LHCN-M2 (cell line): ENCODE measurements at places on chromosomes 4 and X.

GRCh38 chr4:66219401-66219800 is 549.1 kb upstream of the EPHA5 start:
- no peak for DNase-seq

GRCh38 chr4:7559741-7560395 is 125.1 kb upstream of the PSAPL1 start:
- DNase-seq = no peak

DNA sequence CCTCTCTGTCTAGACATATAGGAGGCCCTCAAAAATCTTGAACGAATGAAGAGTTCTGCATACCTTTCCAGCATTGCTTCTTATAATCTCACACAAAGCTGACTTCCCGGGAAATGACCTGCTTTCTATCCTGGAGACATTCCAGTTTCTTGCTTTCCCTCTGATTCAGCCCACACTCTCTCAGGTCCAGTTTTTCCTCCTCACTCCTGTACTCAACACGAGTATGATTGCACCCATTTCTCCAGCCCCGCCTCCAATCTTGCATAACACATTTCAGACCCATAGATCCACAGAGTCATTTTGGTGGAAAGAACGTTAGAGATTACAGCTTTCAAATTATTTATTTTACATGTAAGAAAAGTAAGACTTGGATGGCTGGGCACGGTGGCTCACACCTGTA is 127.5 kb upstream of the TLR3 start:
- no peak for DNase-seq

DNA sequence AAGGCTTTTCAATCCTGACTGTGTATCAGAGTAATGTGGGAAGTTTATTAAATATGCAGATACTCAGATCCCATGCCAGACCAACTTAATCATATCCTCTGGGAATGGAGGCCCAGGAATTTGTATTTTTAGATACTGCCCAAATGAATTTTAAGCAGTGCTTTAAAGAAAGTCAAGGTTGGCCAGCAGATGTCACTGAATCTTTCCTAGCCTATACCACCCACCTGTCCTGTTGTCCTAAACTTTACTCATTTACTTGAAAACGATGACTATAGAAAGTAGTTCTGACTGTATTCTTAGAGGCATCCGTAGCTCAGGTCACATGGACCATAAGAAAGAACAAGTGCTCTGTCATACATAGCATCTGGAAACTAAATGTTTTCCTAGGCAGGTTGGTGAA is 79.9 kb downstream of the AMOT start:
- no peak for DNase-seq

GRCh38 chr4:110196871-110197528 is 1.4 kb downstream of the ELOVL6 start:
- peak; percentile 50 for DNase-seq

DNA sequence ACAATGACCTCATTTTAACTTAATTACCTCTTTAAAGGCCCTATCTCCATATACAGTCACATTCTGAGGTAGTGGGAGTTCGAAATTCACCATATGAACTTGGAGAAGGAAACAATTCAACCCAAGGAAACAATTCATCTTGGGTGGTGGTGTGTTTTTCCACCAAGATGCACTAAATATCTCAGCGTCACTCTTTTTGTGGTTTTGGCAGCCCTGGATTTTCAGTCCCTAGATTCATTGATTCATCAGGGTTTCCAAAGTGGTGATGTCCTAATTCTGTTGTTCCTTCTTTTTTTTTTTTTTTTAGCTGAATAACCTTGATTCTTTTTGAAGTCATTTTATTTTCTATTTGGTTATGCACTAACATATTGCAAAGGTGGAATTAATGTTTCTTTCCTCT is 162.6 kb upstream of the RAPGEF2 start:
- DNase-seq = no peak

DNA sequence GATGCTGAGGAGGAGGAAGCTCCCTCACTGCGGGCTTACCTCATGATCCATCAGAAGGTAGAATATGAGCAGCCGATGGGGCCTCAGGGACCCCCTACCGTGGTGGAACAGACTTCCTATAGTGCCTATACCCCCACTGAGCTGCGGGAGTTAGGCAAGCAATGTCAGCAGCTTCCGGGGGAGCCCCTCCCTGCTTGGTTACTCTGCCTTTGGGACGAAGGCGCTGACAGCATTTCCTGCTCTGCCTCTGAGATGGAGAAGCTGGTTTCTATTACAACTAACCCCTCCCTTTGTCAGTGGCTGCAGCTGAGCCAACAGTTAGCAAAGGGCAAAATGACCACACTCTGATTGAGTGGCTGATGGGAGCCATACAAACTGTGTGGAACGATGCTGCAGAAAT is 430.7 kb downstream of the IDS start:
- peak; percentile 21 for DNase-seq

DNA sequence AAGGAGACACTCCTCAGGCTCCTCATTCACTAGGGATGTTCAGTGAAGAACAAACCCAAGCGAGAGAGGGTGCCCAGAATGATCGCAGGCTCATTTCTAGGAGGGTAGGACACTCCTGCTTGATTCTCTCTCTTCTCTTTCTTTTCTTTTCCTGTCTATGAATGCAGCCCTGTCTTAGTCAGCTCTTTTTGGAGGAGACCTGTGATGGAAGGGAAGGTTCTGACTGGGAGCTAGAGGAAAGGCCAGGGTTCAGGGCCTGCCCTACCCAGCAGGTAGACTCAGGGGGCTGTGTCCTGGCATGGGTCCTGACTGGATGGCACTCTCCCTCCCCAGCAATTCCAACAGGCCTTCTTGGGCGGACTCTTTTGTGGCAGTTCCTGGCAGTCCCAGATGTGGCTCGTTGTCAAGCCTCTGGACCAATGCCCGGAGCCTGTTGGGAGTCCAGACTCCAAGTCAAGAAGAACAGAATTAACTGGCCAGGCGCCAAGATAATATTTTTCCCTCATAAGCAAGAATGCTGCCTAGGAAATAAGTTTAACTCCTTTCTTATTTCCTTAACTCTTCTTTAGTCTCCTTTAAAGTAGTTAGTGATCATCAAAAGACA is 139.4 kb upstream of the SCML1 start:
- peak; percentile 16 for DNase-seq

DNA sequence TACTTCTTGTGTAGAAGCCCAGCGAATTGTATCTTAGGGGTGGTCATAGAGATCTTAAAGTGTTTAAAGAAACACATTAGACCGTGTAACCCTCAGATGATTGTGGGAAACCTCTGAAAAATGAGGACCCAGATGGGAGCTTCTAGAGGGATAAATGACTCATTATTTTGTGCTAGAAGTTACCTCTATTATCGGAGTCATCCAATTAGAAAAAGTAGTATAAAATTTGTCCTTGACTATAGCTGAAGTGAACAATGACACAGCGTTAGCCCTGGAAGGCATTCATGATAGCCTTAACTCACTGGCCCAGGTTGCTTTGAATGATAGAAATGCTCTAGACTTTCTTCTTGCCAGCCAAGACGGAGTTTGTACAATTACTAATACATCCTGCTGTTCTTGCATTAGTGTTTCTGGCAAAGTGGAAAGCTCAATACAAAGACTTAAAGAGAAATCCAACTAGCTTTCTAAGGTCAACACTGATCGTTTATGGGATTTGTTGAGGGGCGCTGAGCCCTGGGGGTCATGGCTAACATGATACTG is 178.9 kb upstream of the VEGFC start:
- no peak for DNase-seq

DNA sequence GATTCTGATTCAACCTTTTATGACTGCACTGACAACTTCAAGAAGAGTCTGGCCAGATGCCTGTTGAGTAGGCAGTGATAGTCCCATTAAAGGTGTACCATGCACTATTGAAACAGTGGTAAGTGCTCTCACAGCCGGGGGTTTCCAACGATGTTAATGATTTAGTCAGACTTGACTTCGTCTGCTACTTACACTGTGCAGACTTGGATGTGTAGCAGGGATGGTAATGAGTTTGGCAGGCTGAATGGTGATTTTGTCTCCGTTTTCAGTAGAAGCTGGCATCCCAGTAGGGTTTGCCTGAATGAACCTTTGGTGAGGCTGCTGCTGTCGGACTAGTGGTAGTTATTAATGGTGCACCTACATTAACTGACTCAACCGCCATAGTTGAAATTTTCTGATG is 52.0 kb upstream of the TMSB15B start:
- no peak for DNase-seq

GRCh38 chrX:36859231-36859630 is 148.9 kb upstream of the FAM47C start:
- DNase-seq = no peak

- DNase-seq = no peak
Observed at GRCh38 chrX:108737754-108738153, 1.4 kb upstream of the IRS4 start.

GRCh38 chrX:106728337-106728736 is 1.8 kb downstream of the RNF128 start:
- DNase-seq = no peak

- DNase-seq = no peak
Observed at GRCh38 chr4:87026800-87027495, 92.1 kb downstream of the AFF1 start.

GRCh38 chr4:82787342-82787741 is 11.3 kb downstream of the SCD5 start:
- DNase-seq = no peak

GRCh38 chr4:24850674-24851073 is 55.3 kb downstream of the SOD3 start:
- DNase-seq = peak; percentile 84

- peak; percentile 50 for DNase-seq
Observed at GRCh38 chr4:47490550-47490949, 5.5 kb downstream of the ATP10D start.

DNA sequence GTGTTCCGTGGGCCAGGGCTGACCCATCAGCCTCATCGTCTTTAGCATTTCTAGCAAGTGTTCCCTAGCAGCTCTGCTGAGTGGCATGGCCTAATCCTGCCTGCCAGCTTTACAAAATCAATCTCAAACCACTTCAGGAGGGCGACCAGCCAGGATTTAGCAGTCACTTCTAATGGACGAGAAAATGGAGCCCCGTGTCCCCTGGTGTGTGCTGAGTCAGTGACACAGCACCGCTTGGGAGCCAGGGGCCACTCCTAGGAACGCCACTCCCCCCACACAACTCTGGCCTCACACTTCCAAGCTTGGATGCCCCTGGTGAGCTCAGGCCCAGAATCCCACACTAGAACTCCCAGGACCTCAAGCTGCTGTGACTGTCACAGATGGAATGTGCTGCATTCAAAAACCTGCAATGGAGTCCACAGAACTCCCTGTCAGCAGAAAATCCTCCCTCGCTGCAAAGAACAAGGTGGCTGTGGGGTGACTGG is 311.2 kb upstream of the GATB start:
- DNase-seq = no peak

- DNase-seq = no peak
Observed at GRCh38 chrX:153885968-153886903, at the start of gene L1CAM. Gene L1CAM, minus strand, starts transcription at chrX:153886173. Its CDS starts 10,337 bp downstream, at chrX:153875836.

DNA sequence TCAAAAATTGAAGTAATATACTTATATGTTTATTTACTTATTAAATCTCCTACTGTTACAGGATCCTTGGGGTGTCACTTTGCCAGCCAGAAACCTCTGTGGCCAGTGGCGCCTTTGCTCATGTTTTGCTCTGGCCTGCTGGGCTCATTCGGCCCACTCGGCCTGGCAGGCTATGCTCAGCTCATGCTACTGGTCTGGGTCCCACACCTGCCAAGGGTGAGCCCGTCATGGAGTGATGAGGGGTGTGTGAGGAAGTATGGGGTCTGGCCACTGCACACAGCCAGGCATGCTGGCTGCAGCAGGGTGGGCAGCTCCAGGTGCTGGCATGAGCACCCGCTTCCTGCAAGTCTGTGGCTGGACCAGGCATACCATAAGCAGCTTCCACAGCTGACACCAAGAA is 25.1 kb downstream of the ADH7 start:
- no peak for DNase-seq

- DNase-seq = peak; percentile 38
Observed at GRCh38 chrX:1462596-1463251, 10.0 kb upstream of the ASMTL start.

GRCh38 chr4:179563741-179564140 is 2121.5 kb upstream of the AGA start:
- no peak for DNase-seq

DNA sequence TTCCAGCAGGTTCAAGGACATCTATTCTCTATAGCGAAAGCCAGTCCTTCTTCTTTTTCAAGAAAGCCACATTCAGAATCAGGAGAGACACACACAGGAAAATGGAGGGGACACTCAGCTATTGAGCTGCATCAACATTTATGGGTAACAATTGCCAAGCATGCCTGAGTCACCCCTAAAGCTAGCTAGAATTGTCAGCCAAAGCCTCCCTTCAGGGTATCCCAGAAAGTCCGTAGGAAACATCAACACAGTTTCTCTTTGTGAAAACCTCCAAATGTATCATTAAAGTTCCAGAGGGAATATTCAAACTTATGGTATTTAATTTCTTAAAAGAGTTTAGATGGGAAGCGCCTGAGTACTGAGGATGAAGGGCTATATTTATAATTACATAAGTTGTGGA is 331.1 kb upstream of the SLC7A11 start:
- no peak for DNase-seq

- no peak for DNase-seq
Observed at GRCh38 chr4:143559757-143560147, 46.2 kb downstream of the SMARCA5 start.

DNA sequence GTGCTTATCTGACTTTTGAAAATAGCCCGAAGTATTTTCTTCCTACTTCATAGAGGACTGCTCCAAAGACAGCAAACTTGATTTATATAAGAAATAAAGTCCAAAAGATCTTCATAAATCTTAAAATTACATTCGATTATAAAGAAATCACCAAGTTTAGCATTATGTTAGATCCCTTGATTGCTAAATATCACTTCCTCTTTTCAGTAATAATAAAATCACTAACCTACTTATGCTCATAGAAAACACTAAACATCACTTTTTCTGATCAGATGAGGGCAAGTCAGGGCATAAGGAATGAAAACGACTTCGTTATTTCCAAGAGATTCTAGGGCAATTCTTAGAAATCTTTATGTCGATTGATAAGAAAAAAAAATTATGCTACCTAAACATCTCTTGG is 32.0 kb downstream of the DYNLT3 start:
- no peak for DNase-seq

DNA sequence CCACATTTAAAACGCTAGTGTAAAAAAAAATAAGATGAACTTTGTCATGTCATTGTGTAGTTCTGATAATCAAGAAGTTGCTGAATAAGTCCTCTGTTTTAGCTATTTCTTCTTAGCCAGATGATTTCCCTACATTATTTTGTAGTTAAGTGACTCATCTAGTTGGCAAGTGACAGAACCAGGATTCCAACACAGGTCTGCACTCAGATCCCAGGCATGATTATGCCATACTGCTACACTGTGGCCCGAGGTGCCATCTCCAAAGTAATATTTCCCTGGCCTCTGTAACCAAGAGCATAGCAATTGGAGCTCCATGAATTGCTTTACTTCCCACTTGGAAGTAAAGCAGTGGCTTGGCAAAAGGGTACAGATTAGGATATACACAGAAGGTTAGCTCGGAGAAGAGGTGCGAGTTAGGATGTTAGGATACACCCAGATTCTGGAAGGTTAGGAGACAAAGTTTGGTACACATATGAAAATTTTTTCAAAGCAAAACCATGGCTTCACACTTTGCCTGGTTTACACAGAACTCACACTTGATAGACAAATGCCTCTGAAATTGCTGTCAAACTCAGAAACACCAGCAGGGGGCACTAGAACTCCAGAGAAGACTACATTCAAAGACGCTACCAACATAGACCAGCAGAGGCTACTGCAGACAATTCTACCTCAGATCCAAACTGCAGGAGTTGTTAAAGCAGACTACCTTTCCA is 41.4 kb downstream of the SRPX2 start:
- DNase-seq = peak; percentile 64

GRCh38 chrX:57453901-57454300 is 137.9 kb upstream of the ZXDB start:
- DNase-seq = peak; percentile 0

GRCh38 chr4:111880116-111880515 is 265.1 kb upstream of the FAM241A start:
- DNase-seq = no peak
